ENCODE measurements at places on chromosomes 5 and 9.

DNA sequence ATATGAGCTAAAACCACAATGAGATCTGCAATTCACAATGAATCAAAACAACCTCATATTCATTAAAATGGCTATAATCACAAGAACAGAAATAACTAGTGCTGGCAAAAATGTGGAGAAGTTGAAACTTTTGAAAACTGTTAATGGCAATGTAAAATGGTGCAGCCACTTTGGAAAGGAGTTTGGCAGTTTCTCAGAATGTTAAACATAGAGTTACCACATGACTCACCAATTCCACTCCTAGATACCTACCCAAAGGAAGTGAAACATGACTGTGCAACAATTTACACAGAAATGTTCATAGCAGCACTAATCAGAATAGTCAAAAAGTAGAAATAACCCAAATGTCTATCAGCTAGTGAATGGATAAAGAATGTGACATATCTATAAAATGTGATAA lies 862.2 kb downstream of the DTWD2 start:
- no peak for DNase-seq

GRCh38 chr5:144832416-144832815 lies 661.7 kb downstream of the KCTD16 start:
- DNase-seq = no peak

DNA sequence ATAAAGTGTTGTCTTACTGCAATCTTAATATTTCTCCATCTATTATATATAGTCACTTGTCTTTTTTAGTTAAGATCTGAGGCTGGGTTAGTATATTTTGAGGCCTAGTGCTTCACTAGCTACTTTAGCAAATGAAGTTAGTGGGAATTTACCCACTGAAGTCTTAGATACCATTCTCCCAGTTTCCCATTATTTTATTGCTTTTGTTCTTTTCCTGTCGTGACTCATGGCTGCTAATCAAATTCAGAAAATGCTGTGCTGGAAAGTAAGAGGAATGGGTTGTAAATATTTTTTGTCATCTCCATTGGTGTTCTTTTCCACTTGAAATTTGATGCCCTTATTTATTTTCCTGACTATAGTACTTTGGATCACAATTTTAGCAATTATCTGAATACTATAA lies 14.2 kb downstream of the TCERG1 start:
- DNase-seq = no peak

- DNase-seq = no peak
These were observed 216.7 kb upstream of the ARRDC3 start for GRCh38 chr5:91599863-91600262.

GRCh38 chr9:137158625-137159024 lies 11.2 kb downstream of the LRRC26 start:
- DNase-seq = no peak

GRCh38 chr9:70257502-70257901 lies 1.3 kb upstream of the SMC5 start:
- no peak for DNase-seq

- no peak for DNase-seq
These were observed 77.0 kb downstream of the ERCC6L2 start for GRCh38 chr9:95952471-95952870.

GRCh38 chr5:150783422-150783928 lies 4.9 kb downstream of the SMIM3 start:
- no peak for DNase-seq

GRCh38 chr9:131616983-131617604 lies 71.8 kb downstream of the PRRT1B start:
- DNase-seq = no peak

DNA sequence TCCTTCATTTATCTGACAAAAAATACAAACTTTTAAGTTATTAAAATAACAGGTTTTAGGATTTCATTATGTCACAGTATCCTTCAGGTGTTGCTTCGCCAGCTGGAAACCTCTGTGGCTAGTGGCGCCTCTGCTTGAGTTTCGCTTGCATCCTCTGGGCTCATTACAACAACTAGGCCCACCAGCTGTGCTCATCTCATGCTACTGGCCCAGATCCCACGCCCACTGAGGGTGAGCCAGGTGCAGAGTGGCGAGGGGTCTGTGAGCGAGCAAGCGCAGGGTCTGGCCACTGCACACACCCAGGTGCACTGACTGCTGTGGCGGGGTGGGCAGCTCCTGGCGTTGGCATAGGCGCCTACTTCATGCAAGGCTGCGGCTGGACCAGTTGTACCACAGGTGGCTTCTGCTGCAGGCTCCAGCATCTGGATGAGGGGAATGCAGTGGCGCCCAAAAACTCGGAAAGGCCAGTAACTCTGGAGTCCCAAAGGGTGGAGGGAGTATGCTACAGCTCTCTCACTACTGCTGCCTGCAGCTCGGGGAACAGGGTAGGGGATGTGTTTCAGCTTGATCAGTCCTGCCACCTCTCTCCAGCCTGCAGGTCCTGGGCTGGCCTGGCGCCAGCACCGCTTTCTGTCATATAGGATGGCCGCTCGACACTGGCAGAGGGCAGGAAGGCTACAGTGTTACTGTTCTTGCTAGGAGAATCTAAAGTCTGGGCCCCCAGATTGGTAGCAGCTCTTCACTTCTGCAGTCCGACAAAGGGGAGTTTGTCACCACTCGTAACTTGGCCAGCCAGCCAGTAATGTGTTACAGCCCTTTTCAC lies 452.1 kb downstream of the TUSC1 start:
- no peak for DNase-seq

GRCh38 chr9:12718482-12719026 lies 25.4 kb downstream of the TYRP1 start:
- no peak for DNase-seq

GRCh38 chr5:133827011-133827410 lies 141.4 kb downstream of the C5orf15 start:
- no peak for DNase-seq

- no peak for DNase-seq
These were observed 10.0 kb downstream of the SMARCA2 start for GRCh38 chr9:2024888-2025782.

GRCh38 chr5:163445345-163445744 lies 8.0 kb downstream of the CCNG1 start:
- DNase-seq = no peak

- DNase-seq = no peak
These were observed 36.6 kb upstream of the RAPGEF1 start for GRCh38 chr9:131776473-131776872.

DNA sequence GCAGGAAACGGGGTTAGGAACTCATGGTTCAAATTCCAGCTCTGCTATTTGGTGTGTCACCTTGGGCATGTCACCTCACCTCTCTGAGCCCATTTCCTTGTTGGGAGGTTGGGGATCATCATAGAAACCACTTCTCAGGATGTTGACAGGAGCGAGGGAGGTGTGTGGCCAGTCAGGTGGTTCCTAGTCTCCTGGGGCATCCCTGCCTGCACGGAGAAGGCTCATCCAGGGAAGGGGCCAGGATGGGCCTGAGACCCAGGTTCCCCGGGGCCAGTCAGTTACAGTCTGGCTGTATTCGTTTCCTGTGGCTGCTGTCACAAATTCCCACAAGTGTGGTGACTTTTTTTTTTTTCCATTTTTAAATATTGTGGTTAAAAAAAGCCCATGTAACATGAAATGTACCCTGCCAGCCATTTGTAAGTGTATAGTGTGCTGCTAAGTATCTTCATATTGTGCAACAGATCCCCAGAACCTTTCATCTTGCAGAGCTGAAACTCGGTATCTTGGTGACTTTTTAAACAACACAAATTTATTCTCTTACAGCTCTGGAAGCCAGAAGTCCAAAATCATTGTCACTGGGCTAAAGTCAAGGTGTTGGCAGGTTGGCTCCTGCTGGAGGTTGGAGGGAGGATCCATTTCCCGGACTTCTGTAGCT lies 78.7 kb upstream of the UNC5A start:
- no peak for DNase-seq

DNA sequence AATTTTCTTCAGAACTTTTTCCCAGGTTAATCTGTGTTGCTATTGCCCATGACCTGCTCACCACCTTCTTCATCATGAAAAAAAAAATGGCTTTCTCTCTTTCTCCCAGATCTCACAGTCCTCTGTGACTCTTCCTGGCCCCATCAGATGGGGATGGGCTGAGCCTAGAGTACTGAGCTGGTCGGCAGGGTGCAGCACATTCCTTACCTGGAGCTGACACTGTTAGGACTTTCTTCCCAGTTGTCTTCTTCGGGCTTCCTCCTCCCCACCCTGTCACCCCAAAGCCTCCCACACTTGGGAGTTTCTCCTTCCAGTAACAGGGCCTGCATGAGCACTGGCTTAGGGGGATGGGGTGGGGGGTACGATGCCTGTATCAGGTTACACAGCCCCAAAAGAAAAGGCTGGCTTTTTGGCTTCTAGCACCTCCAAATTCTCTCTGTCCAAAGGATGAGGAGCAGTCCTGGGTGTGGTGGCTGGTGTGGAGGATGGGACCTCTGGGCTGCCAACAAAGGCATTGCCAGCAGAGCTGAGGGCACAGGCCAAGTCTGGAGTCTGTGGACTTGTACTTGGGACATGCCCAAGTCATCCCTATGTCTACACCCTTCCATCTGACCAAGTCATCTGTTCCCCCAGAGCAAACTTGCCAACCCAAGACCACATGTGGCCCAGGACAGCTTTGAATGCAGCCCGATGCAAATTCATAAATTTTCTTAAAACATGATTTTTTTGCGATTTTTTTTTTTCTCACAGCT lies 68.0 kb upstream of the HSPA9 start:
- DNase-seq = no peak

DNA sequence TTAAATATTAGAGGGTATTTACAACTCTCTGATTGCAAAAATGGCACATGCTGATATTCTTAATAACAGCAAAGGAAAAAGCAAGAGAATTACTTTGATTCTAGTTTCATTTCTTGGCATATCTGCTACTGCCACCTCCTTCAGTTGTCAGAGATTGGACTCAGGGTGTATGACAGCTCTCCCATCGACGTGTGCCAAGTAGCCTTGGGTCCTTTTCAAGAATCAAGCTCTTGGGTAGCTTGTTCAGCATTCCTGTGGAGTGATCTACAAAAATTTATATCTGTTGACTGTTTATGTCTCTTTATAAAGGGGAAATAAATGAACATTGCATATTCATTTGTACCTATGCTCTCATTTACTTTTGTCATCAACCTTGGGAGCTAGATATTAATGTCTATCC lies 315.6 kb downstream of the PRR16 start:
- DNase-seq = no peak

DNA sequence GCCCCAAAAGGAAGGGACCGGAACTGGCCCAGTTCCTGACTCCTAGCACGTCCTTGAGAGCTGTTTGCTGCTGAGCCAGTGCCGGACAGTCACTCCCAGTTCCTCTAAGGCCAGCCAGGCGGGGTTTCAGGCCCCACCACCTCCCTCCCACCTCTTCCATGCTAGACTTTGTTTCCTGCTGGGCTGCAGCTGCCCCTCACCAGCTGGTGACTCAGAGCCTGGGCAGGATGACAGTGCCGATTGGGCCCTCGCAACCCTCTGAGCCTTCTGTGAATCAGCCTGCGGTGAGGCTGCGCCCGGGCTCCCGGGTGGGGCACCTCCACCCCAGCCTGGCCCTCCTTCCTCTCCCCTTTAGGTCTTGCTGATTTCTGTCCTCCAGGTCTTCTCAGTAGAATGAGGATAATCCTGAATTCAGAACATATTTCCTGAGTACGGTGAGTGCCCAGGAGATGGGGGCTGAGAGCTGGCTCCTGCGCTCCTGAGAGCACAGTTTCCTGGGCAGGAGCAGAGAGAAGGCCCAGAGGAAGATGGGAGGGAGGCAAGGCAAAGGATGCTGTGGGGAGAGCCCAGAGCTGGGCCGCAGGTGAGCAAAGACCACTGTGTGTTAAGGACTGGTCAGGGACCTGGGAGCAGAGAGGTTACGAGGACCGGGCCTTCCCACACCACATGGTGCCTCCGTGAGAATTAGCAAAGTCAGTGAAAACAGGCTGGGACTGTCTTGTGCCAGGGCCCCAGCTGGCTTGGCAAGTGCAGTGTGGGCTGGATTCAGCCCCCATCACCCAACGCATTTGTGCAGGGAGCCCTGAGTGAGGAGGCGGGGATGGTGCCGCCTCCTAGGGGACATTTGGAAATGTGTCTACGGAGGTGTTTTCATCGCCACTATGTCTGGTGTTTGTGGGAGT lies 32.9 kb upstream of the STXBP1 start:
- DNase-seq = peak; percentile 56
